Activated naive CD4-positive, alpha-beta T cell treated with anti-CD3 and anti-CD28 coated beads, Interleukin-2, amount 50 U/mL, for 72 hours (primary cell): ENCODE measurements at places on chromosomes 12 and 14.

GRCh38 chr12:114933428-114934160 lies 249.6 kb upstream of the TBX3 start:
- DNase-seq, result no peak

DNA sequence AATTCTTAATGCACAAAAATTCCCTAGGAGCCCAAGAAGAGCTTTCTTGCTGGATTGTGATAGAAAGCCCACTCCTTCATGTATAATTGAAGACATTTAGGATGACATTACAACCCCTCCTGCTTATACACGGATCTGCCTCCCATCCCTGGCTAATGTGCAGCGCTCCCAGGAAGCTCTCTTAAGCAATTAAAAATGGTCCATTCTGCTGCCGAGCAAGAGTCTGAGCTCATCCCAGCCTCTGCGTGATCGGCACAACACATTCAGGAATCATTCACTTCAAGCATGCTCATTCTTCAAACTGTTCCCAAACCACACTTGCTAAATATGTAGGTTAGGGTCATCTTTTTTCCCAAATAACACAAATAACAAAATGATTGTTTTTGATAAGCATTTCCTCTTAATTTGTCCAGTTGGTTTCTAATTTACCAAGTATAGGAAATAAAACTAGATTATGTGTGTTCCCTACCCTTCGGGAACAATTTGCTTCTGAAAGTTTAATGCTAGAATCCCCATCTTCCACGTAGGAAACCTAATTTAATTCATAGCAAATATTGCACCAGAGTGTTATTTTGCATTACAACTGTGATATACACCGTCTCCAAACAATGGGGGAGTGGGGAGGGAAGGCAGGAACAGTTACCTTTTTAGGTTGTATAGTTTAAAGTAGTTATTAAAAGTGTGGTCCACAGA lies 17.3 kb upstream of the TMEM233 start:
- no peak for DNase-seq

- no peak for DNase-seq
These were observed 24.7 kb downstream of the SLCO1B1 start for GRCh38 chr12:21155522-21156351.

DNA sequence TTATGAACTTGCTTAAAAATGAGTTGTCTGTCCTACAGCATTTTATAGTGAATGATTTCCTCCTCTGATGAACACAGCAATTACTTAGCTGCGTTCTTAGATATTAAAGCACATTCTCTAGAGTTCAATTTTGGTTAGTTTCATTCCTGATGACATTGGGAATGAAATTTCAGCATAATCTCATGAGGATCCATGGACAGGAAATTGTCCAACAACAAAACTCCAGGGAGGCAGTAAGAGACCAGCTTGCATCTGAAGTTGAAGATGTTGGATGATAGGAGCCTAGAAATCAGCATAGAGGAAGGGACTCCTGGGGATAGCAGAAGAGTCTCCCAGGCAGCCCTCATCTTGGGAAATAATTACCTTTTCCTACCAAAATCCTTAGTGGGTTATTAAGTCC lies 128.7 kb upstream of the RAP1B start:
- DNase-seq, result no peak

DNA sequence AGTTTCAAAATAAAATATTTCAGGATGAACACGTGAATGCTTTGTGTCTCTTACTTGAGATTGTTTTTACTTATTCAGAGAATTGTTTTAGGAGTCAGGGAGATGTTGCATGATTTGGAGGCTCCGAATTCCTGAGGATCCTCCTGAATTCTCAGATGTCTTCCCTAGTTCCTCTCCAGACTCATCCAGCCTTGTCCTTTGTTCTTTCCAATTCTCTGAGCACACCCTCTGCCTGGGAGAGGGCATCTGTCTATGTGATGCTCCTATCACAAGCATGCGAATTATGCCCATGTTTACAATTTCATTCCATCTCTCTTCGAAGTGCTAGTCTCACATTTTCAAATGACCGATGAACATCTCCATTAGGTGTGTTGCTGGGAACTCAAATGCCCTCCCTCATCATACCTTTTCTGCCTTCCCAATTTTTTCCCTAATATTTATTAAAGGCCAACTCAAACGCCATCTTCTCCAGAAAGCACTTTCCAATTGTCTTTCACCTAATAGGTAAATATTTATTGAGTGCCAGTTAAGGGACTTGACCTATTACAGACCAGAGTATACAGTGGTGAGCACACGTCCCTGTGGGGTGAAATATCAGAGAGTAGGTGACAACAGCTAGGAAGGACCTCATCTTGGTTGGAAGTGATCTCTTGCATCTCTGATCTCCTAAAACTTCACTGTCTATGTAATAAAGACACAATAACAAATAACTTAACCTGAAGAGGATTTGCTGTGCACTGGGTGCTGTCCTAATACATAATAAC lies 64.4 kb downstream of the ARF6 start:
- no peak for DNase-seq

DNA sequence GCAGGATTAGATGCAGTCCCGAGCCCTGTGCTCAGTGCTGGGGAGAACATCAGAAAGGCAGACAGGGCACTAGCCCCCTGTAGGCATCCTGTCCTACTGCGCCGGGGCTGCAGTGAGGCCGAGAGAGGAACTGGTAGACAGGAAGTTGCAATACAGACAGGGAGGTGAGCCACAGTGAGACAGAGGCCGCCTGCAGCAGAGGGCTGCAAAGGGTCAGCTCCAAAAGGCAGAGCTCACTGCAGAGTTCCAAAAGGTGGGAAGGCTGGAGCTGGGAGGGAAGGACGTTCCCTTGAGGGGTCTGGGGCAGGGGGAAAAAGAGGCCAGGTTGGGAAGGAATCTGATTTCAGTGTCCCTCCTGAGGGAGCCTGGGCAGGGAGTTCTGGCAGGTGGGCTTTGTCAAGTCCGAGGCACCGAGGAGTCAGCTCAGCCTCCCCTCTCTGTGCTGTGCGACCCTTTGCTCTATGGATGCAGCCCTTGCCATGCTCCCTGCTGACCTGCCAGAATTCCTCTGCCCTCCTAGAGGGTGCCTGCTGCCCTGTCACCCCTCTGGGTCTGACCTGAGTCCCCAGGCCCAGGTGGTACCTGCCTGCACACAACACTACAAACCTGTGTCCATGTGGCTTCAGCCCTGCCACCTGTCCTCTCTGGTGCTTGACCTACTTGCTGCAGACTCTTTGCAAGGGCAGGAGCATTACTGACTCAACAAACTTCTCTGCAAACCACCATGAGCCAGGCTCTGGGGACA lies 63.5 kb downstream of the PRMT8 start:
- DNase-seq, result no peak

- no peak for DNase-seq
These were observed 535.5 kb downstream of the FLRT2 start for GRCh38 chr14:86065407-86065806.

DNA sequence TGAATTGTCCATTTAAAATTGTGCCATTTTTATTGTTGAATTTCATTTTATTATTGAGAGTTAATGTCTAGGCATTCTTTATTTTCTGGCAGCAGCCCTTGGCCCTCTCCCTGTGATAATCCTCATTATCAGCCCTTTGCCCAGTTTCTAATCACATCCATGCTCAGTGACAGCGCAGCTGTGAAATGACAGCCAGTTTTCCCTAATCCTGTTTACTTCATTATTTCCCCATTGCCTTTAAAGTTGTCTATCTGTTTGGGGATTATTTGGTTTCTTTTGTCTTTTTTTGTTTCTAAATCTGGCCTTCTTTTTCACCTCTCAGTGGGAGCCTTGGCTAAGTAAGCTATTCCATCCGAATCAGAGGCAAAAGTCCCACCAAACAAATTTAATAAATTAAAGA lies 476.9 kb downstream of the SLC6A15 start:
- DNase-seq, result no peak

DNA sequence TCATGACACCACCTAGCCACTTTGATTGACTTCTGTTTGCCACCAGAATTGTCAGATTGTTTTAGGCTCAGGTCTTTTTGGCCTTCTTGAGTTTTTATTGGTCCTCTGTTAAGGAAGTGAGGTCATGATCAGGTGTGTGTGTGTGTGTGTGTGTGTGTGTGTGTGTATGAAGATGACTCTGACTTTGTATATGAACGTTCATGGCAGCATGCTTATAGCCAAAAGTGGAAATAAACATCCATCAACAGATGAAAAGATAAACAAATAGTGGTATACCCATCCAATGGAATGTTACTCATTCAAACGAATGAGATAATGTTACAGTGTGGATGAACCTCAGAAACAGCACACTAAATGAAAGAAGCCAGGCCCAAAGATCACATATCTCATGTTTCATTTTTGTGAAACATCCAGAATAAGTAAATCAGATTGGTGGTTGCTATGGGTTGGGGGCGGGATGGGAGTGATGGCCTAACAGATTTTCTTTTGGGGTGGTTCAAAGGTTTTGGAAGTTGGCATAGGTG lies 258.6 kb downstream of the KTN1 start:
- no peak for DNase-seq

GRCh38 chr14:75493592-75494087 lies 28.6 kb upstream of the BATF start:
- no peak for DNase-seq

DNA sequence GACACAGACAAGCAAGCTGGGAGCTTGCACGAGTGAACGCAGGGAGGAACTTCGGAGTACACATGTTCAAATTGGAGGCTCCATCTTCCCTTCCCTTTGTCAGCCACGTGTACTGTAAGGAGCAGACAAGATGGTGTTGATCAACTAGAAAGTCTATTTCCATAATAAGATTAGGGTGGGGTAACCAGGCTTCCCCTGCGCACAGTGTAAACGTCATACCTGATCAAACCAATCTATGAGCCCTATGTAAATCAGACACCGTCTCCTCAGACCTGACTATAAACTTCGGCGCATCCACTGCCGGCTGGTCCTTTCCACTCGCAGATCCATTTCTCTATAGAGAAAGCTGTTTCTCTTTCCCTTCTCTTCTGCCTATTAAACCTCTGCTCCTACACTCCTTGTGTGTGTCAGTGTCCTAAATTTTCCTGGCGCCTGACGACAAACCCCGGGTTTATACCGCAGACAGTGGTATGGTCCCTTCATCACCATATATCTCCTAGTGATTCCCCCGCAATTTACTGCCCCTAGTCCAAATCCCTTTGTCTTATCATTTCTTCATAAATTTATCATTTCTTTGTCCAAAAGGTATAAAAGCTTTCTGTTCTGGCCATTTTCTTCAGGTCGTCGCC lies 7.5 kb upstream of the ETFBKMT start:
- DNase-seq, result no peak

DNA sequence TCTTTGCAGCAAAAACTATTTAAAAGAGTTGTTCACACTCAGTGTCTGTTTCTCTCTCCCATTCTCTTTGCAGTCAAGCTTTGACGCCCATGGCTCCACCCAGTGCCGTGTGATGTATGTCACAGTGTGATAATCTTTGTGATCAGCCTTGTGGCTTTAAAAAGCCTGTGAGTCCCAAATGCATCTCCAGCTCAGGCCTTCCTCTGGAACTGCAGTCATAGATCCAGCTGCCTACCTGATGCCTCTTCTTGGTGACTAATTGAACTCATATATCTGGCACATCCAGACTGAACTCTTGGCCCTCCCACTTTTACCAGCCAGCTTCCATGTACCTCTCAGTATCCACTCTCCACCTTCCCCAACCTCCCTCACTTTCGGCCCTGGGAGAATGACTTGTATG lies 182.8 kb upstream of the ARHGAP5 start:
- no peak for DNase-seq

- no peak for DNase-seq
These were observed 49.4 kb downstream of the CCNK start for GRCh38 chr14:99530407-99531155.

GRCh38 chr12:7005311-7005710 lies 13.0 kb downstream of the LPCAT3 start:
- no peak for DNase-seq

DNA sequence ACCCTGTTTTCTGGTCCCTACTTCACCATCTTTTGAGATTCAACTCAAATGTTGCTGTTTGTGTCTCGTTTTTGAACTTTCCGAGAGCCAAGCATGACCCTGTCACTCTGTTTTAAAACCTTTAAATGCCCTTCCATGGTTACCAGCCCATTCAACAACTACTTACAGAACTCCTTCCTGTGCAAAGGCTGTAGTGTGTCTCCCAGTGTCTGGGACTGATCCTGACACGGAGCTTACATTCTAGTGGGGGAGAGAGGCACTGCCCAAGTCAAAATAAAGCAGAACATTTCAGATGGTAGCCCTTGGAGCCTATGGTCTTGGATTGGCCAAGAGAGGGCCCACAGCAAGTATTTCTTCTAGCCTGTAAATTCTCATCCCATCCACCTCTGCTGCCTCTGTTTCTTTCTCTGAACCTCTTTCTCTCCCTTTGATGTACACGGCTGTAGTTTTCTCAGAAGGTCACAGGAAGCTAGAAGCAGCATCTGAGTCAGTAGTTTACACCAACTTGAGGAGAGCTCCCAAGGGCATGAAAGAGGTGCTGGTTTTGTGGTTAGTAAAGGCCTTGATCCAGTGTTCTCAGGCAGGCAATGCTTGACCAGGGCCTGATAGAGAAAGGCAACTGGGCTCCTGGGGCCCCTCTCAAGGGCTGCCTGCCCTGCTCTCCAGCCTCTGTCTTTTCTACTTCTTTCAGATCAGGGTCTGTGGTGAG lies 42.3 kb upstream of the SLC24A4 start:
- no peak for DNase-seq

- DNase-seq, result peak; percentile 25
These were observed 2.5 kb downstream of the SLC38A1 start for GRCh38 chr12:46266382-46266791.

DNA sequence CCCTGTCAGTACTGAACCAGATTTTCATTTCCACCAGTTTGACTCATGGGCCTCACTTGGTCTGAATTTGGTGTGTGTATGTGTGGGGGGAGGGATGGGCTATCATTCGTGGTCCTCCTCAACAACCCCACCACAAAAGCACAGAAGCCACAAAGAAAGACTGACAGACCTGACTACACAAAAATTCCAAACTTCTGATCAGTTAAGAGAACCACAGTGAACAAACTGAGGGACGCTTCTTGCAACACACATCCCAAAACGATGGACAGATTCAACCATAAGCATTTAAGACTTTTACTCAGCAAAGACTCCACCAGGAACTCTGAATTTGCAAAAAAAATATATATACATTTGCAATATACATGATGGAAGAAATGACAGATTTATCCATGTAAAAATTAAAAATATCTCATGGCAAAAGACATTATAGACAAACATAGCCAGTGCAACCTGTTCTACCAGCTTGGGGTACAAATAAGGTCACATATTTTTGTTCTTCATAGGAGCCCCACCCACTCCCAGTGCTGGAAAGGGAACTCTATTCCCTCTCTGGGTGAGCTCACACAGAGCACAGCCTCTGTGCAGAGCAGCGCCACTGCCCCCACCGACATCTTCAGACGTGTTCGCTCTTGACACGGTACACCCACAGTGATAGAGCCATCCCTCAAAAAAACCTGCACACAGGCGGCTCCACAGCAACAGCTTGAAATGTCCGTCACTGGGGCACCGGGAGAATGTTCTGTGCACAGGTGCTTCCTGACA lies 49.7 kb downstream of the JAG2 start:
- no peak for DNase-seq
